ENCODE measurements at places on chromosomes 1 and 21.

DNA sequence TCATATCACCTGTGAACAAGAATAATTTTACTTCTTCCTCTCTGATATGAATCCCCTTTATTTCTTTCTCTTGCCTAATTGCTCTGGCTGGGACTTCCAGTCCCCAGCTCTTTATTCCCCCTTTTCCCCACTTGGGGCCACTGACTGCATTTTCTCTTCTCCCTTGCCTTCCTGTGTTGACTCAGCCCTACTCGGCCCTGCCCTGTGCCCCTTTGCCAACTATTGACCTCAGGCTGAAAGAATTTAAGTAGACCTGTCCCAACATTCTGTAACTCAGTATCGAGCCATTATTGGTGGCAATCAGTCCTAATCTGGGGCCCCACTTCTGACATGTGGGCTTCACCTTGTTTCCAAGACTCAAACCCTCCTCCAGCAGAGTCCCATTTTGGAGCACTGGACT lies 60.6 kb upstream of the STUM start:
- no peak for DNase-seq

- no peak for DNase-seq
Observed at GRCh38 chr1:43348343-43348808, 10.4 kb upstream of the CDC20 start.

DNA sequence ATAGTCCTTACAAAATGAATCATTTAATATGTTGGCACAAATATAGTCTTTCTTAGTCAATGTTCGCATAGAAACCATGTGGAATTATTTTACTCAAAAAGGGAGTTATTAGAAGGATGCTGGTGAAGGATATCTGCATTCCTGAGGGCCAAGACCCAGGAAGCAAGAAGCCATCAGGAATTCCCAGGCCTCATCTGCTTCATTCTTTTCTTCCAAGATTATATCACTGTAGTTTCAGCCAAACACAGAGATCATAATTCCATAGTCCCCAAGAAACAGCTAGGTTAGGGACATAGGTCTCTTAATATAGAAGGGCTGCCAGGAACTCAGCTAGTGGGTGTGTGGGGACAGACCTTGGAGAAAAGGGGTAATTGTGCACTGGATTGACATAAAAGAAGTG lies 28.6 kb upstream of the DISC1 start:
- no peak for DNase-seq

- DNase-seq: no peak
Observed at GRCh38 chr1:84060781-84061180, 61.8 kb upstream of the TTLL7 start.

- DNase-seq: no peak
Observed at GRCh38 chr1:76292418-76293184, 218.1 kb downstream of the ST6GALNAC3 start.

DNA sequence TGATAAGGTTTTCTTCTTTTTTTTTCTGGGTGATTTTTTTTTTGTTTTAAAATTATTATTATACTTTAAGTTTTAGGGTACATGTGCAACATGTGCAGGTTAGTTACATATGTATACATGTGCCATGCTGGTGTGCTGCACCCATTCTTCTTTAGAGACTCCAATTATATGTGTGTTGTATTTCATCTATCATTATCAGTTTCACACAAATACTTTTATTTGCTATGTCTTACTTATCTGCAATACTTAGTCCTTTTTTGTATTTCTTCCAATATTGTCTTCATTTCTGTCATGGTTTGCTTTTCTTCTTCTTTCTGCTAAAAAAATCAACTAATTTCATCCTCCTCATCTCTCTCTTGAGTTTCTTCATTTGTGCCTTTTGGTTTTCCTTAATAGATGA lies 3.9 kb upstream of the PDE4B start:
- DNase-seq: no peak

DNA sequence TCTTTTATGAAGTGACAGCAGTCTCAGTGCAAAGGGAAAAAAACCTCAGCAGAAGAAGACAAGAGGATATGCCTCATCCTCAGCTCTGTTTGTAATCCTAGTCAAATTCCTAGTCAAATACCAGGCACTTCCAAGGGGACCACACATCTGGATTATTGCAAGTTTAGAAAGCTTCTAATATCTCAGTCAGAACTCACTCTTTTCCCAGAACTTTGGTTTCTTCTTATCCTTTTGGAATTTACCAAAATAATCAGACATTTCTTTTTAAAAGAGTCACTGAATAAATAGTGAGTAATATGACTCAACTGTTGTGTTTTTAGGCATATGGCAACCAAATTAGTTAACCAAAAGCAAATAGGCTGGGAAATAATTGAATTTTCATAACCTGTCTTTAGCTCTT lies 47.8 kb downstream of the PRRX1 start:
- DNase-seq: no peak

- DNase-seq: no peak
Observed at GRCh38 chr1:109500941-109501381, 7.1 kb downstream of the CYB561D1 start.

GRCh38 chr21:42512346-42513034 lies 1.2 kb upstream of the SLC37A1 start:
- DNase-seq: no peak

- no peak for DNase-seq
Observed at GRCh38 chr1:184531296-184531695, 144.5 kb downstream of the C1orf21 start.

DNA sequence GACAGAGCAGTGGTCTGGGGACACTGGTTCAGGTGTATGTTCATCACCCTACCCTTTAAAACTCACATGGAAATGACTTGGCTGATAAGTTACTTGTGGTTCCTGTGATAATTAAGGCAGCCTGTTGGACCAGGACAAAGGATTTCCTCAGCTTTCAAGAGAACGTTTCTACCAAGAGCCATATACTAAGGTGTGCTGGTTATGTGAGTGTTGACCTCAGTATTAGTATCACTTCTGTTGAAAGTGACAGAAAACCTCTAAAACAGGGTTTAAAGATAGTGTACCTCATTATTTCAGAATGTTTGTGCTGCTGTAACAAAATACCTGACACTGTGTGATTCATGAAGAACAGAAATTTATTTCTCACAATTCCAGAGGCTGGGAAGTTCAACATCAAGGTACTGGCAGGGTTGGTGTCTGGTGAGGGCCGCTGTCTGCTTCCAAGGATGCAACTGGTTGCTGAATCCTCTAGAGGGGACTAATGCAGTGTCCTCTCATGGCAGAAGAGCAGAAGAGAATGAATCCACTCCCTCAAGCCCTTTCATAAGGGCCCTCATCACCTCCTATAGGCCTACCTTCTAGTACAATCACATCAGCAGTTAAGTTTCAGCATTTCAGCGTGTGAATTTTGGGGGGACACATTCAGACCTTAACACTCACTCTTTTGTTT lies 54.9 kb downstream of the UCK2 start:
- no peak for DNase-seq

- no peak for DNase-seq
Observed at GRCh38 chr1:180424848-180425457, 77.4 kb downstream of the ACBD6 start.

DNA sequence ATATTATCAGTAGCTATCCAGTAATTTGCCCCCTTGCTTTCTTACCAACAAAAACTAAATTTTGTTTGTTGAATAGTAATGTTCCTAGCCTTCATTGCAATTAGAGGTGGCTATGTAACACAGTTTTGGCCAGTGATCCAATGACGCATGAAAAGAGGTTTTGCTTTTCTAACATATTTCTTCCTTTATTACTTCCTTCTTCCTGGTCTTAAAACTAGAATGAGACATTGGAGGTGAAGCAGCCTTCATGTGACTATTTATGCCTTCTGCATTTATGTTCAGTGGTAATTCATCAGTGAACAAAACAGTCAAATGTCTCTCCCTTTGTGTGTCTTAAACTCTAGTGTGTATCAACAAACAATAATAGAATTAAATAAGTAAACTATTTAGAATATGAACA lies 35.5 kb downstream of the LRIF1 start:
- no peak for DNase-seq

DNA sequence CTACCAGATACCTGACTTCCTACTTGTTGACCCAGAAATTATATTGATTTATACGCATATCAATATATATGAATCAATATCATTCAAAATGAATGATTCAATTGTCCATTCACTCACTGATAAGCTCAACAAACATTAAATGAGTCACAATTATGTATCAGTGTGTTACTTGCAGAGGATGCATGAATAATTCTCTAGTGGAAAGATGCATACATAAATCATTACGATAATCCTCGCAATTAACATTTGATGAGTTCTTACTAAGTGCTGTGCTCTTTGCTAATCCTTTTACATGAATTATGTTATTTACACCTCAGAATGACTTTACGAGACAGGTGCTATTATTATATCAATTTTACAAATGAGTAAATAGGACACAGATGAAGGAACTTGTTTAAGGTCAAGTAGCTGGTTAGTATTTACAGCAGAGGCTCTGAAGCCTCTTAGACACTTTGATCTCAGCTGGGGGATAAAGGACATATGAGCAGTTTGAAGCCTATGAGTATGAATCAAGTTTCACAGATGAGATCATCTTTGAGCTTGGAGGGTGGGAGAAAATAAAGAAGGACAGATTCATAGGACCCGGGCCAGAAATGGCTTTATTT lies 112.8 kb upstream of the ADAMTS5 start:
- DNase-seq: no peak

DNA sequence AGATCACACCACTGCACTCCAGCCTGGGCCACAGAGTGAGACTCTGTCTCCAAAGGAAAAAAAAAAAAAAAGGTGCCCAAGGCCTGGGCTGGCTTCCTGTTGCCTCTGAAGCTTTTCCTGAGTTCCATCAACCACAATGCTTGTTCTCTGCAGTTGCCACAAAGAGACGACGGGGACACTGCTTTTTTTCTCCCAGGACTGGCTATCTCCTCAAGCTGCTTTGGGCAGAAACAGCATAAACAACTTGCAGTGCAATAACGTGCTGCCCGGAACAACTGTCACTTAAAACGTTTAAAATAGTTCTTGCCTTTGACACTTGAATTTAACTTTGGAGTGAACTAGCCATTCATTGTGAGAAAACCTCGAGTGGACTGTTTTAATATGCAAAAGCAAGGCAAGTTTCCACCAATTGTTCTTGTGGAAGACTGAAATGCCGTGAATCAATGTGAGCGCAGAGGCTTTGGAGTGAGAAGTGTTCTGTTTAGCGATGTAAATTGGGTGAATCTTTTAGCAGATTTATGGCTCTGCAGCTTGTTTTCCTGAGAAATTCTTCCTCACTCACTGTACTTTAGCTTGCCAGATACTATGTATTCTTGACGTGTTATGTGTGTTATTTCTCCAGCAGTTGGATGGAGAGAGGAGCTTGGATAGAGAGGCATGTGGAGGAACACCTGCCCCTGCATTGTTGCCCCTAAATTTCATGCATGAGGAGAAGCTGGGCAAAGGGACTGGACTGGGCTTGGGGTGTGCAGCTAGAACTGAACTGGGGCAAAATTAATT lies 188.1 kb upstream of the KIAA0040 start:
- no peak for DNase-seq

Data from OCI-M1 (cell line).